Substantia nigra (tissue), 51 donors: ENCODE measurements at places on chromosomes 4 and X.

DNA sequence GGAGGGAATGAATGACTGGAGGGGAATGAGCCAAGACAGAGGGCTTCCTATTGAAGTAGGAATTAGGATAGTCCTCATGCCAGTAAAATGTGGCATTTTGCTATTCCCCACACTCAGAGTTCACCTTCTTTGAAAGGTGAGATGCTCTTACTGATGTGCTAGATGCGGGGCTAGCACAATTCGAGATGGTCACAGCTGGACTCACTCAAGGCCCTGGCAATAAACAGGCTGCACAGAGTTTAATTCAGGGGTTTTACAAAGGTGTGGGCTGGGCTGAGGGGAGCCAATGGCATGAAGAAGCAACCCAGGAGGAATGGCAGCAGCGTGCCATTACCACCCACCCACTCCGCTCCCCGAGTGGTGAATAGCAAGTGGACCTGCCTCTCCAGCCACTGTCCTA lies 55.1 kb downstream of the ENPP6 start:
- no peak for DNase-seq

GRCh38 chr4:70197842-70198241 lies 2.3 kb downstream of the ODAM start:
- no peak for DNase-seq

DNA sequence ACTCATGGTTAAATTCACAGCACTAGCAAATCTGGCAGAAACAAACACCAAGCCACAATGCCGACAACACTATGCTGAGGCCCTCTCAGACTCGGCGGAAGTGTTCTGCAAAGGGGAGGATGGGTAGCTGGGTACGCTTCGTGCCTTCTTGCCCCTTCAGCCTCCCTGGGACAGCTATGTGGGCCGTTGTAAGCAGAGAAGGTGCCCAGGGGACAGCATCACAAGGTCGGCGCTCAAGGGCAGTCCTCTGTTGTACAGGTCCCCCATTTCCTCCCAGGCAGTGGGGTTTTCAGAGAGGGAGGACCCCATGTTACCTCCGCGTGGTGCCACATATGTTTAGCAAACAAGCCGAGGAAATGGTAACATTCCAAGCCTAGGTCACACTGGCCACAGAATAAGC lies 173.6 kb downstream of the AFAP1 start:
- DNase-seq = no peak

- DNase-seq = no peak
Measured at GRCh38 chr4:104472766-104473165, 21.9 kb downstream of the CXXC4 start.

GRCh38 chrX:154730253-154730891 lies 20.5 kb downstream of the GAB3 start:
- DNase-seq = no peak

DNA sequence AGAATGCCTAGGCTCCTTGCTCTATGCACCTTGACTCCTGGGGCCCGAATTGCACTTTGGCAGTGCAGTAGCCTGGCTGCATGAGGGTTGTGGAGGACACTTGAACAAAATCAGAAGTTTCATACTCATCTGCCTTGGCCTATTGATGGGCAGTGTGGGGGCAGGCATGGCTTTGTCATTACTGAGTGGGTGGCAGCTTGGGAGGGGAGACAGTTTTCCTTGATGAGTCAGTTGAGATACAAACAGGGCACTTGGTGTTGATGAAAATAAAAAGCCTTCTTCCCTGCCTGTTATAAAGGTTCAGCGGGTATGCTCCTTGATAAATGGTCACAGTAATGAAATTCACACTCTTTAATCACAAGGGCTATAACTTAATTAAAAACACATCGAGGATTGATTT lies 126.8 kb upstream of the MAMLD1 start:
- DNase-seq = no peak

- no peak for DNase-seq
Measured at GRCh38 chrX:133514486-133514885, 99.2 kb upstream of the GPC4 start.
